ENCODE measurements at places on chromosomes 12 and 14.
A peak's percentile ranks its signal among the peaks of the same experiment; 100 is the strongest.

- no peak for DNase-seq
Measured at GRCh38 chr12:28603801-28604200, 413.5 kb downstream of the CCDC91 start.

DNA sequence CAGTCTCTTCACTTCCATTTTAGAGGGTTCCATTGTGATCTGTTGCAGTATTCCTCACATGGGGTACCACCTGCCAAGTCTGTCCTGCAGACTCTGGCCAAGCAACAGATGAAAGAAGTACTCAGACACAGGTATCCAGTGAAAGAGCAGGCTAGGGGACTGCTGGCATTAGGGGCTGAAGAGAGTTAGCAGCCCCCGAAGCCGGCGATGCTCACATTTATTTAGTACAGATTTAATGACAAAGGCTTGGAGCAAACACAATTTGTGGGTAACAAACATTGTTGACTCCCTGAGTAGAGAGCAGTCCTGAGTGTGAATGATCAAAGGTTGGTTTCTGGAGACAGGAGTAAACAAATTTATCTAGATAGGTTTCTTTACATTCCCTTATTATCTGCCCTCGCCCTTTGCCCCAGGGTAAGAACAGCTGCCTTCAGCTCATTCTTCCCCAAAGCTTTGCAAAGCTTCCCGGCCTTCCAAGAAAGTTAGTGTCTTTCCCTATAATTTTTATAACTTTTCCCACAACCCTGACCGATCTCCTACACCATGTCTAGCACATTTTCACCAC, 144.8 kb downstream of the TMEM117 start:
- DNase-seq = no peak

DNA sequence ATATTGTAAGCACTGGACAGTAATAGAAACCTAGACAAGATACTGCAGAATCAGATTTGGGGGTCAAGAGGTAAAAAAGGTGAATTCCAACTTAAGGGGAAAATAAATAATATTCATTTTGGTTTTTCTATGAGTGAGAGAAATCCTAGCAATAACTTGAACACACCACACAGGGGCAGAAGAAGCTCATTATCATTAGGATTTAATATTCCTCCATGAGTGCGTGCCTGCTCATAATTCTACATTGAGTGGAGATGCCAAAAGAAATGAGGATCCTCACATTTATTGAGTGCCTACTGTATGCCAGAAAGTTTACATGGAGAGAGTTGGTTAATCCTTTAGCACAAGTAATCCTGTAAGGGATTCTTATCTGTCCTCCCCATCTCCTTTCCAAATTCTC, 40.5 kb upstream of the C14orf132 start:
- no peak for DNase-seq

GRCh38 chr14:20873370-20874177, 17.6 kb upstream of the RNASE3 start:
- peak; percentile 44 for DNase-seq

DNA sequence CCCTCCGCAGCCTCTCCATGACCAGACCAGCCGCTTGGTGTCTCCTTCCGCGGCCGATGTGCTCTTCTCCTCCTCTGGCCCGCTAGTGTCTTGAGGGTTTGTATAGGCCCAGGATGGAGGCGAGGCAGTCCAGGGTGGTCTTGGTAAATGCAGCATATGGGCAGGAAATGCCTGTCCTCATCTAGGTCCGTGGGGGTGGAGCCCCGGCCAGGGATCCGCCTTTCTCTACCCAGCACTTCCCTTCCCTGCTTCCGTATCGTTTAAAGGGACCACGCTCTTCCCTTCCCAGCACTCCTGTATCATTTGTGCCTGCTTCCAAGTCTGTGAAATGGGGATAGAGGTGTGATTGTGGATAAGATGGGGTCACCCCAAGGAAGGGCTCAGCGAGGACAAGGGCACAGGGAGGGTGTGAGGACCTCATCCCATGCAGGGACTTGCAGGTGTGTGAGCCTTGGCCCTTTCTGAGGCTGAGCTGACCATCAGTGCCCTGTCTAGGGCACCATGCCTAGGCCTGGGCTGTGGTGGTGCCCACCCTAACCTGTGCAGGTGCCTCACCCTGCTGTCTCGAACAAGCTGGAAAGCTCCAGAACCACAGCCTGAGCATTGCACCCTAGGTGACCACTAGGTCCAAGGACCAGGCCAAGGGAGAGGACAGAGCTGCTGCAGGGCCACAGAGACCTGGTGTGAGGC, 326.8 kb upstream of the RTL1 start:
- DNase-seq = no peak

GRCh38 chr12:79648881-79649280, 41.9 kb downstream of the PAWR start:
- no peak for DNase-seq

DNA sequence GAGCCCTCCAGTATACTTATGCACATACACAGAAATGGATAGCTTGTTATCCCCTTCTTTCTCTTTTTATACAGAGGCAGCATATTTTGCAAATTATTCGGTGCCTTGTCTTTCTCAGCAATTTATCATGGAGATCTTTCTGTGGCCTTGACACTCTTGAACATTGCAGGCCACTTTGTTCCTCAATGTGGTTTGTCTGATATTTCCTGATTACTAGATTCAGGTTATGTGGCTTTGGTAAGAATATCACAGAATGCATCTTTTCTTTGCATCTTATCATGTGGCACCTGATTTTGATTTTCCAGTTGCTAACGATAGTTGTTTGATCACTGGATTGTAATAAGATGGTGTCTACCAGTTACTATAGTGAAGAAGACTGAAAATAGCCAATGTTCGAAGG, 7.1 kb upstream of the SNRPF start:
- no peak for DNase-seq

- no peak for DNase-seq
Measured at GRCh38 chr12:89863968-89864367, 155.3 kb upstream of the ATP2B1 start.

DNA sequence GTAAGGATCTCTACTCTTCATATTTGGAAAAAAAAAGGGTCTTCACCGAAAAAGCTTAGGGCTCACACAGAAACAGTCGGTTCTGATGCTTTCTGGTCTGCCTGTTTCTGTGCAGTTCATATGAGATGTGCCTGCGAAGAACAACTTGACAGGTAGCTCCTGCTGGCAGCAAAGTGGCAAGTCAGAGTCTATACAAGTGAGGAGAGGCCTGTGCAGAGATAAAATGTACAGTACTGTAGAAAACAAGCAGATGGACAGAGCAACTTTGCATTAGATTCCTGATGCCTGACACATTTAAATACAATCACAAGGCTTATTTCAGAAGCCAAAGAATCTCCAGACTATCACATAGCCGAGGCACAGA, 936.0 kb downstream of the DIO2 start:
- DNase-seq = no peak

DNA sequence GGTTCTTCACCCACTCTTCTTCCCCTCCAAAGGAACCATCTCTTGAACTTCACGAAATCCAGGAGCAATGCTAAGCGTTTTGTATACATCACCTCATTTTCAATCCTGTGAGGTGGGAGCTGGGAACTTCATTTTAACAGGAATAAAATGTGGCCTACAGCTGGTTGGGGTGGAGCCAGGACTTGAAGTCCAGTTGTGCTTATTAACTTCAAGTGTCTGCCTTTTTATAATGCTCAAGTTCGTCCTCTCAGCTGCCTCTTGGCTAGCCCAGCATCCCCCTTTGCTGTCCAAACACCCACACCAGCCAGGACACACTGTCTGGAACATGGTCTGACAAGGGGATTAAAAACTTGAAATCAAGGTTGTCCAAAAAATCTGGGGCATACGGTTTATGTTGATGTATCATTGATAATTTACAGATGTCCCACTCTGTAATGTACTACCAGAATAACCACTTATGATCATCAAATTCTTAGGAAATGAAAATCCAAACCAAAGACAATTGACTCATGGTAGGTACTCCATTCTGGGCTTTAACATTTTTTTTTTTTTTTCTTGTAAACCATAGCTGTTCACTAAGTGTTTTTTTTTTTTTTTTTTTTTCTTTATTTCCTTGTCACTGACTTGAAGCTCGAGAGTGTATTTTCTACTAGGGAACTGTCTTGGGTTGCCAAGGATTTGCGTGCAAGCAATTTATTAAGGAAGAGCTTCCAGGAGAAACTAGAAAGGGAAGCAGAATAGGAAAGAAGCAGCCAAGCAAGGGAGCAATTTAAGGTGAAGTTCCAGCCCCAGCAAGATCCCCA, 252.3 kb downstream of the EFCAB11 start:
- DNase-seq = no peak

DNA sequence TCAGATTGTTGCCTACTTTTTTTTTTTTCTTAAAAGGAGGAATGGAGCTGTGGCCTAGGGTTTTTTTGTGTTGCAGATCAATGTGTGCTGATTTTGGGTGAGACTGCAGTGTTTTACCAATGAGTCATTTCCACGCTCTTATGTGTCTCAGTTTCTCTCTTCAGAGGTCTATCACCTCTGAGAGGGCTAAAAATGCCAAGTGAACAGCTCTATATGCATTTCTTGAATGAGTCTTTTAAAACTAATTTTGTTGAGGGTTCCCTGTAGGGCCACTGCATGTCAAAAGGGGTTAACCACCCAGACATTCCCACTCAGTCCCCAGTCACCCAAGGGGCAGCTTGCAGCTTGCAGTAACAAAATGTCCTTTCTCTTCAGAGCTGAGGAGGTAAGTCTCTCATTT, 24.3 kb upstream of the GLIPR1L2 start:
- DNase-seq = no peak

DNA sequence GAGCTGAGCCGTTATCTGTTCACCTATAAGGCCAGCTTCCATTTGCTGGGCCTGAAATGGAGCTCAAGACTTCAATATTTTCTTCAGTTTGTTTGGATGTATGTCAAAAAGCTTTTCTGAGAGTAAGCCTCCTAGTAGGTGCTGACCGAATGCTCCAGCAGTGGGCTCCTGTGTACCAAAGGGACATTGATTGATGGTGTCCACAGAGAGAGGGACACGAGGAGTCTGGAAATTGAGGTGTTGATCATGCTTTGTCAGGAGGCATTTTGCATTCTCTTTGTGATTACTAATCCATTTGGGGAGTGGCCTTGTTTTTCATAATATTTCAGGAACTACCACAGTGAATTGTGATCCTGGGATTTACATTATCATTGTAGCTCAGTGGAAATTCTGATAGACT, 107.7 kb upstream of the SLC38A2 start:
- no peak for DNase-seq

DNA sequence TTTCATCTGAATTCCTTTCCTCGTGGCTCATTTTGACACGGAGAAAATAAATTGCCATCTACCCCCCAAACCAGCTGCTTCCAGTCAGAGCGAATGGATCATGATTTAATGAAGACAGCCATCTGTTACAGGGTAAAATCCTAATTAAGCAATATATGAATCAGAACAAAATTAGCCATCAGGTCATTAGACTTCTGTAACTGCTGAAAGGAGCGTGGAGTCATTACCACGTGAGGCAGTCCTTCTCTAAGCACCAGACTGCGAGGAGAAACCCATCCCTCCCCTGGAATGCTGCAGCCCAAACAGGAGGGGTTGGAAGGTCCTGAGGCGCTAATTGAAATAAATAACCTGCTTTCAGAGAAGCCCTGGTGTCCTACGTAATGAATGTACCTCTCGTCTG, 51.1 kb upstream of the TCL1A start:
- no peak for DNase-seq

GRCh38 chr12:30700216-30700900, 4.7 kb upstream of the IPO8 start:
- DNase-seq = no peak

GRCh38 chr14:71852181-71852580, 80.0 kb upstream of the RGS6 start:
- no peak for DNase-seq

DNA sequence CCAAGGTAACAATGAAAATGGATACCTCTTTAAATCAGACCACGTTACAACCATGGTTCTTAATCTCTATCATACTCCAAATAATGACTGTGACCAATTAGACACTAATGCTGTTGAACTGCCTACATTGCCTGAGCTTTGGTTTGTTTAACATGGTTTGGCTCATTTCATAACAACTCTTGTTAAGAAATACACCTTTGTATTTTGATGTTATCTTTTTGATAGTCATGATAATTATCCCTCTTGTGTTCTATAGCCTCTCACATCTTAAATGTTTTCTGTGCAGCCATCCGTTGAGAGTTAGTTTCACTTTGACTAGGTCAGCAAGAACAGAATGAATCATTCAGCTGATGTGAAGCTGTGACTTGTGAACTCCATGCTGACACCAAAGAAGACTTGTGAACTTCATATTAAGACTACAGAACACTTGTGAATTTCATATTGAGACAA, 75.5 kb upstream of the RERGL start:
- DNase-seq = no peak

DNA sequence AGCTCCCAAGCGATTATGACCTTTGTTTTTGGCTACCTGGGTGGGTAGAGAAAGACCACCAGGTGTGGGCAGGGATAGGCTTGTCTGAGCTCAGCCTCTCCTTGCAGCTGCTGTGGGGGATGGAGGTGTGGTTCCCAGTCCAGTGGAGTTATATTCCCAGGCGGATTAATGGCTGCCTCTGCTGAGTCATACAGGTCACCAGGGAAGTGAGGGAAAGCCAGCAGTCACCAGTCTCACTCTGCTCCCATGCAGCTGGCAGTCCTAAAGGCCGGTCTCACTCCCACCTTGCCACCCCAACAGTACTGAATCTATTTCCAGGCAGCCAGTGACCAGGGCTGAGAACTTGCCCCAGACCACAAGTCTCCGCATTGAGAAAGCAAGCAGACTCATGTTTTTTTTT, 399.2 kb downstream of the VRK1 start:
- DNase-seq = no peak

DNA sequence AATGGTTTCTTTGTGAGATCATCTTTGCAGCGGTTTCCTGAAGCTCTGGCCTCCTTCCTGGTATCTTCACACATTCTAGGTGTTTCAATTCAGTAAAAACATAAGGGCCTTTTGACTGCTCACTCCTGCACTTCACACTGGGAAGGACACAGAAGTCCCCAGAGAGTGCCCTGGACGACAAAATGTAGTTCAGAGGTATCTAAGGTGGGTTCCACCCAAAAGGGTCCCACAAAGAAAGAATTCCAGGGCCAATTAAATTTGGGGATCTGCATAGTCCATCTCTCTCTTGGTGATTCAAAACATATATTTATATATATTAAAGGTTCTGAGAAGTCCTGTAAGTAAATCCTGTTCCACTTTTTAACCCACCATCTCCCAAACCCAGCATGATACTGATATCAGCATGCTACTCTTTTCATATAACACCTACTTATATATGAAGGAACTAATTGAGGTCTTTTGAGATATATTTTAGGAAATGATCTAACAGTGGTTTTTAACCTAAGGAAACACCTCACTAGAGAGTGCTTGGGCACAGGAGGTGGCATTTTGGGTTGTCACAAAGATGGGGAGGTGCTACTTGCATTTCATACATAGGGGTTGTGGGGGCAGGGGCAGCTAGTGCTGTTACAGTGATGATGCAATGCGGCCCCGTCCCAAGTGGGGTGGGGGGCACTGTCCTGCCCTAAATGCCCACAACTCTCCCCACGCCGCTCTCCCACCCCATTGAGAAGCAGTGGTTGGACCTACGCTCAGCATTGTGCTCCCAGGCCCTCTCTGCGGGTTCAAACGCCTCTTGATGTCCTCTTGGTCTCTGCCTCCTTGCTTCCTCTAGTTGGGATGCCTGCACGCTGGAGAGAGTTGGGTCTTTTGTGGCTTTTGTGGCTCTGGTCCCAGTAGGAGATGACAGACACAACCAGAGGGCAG, 109.4 kb downstream of the ARF6 start:
- DNase-seq = peak; percentile 61

GRCh38 chr12:47412601-47413236, 293.1 kb downstream of the RPAP3 start:
- no peak for DNase-seq

GRCh38 chr14:53613404-53614253, 343.0 kb downstream of the BMP4 start:
- no peak for DNase-seq

- no peak for DNase-seq
Measured at GRCh38 chr12:99119449-99119848, 474.4 kb downstream of the APAF1 start.

GRCh38 chr14:21302013-21302835, 22.3 kb downstream of the RPGRIP1 start:
- DNase-seq = no peak
